ENCODE measurements at places on chromosomes 2 and 18.

DNA sequence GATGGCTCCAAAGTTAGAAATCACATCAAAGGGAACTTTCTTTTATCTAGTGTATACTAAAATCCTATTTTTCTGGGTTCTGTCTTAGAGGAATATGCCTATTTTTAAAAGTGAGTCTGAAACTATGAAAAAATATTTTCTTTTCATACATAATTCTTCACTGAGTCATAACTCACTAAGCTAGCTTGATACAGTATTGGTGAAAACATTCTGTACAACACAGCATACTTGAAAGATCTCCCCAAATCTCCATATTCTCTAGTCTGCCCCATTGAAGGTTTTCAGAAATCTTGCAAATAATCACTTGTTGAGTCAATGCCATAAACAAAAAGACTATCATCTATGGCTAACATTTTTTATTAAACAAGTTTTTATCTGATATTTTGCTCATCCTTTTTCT, 44.5 kb downstream of the COL3A1 start:
- no peak for DNase-seq

DNA sequence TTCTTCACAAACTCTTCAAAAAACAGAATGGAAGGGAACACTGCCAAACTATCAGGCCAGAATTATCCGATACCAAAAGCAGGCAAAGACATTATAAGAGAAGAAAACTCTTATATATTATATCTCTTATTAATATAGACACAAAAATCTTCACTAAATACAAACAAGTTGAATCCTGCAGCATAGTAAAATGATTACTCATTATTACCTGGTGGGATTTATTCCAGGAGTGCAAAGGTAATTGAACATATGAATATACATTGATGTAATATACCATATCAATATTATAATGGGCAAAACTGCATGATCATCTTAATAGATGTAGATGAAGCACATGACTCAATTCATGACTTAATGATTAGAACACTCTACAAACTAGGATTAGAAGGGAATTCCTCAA, 25.1 kb downstream of the ABCB11 start:
- no peak for DNase-seq

DNA sequence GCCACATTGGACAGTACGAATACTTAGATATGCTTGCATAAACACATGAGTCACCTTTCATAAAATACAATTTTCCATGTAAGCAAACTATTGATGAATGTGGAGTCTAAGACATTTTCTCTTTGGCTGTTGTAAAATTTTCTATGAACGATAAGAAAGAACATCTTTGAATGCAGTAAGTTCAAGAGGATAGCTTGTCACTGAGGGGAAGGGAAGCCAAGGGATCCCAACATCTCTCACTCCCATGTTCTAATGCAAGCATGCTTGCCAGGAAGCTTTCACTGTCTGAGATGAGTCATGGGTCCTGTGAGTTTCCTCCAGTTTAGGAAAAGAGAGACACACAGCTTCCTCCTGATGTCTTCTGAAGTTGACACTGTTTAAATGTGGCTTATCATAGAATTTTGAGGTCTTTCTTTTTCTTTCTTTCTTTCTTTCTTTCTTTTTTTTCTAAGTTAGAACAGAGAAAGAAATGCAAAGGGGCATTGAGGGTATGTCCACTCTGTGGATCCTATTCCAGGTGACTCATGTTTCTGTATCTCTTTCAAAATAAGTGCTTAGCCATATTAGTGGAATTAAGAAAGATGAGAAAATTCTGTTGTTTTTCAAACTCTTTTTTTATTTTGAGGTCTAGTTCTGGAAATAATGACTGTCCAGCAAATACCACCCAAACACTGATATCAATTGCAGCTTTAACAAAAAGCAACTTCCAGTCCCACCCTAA, 146.6 kb downstream of the RDH14 start:
- DNase-seq, result no peak

DNA sequence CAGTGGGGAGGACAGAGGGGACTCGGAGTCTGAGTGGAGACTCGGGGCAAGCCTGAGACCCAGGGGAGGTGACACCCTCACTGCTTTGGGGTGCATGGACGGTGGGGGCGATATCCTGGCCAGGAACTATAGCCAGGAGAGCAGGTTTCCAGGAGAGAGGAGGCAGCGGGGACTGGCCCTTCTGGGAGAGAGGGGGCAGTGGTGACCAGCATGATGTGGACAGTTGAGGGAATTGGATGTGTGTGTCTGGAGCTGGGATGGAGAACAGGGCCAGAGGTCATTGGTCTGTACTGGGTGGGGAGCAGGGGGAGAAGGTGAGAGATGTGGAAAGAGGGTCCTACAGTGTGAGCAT, 63.6 kb downstream of the ACKR3 start:
- no peak for DNase-seq

DNA sequence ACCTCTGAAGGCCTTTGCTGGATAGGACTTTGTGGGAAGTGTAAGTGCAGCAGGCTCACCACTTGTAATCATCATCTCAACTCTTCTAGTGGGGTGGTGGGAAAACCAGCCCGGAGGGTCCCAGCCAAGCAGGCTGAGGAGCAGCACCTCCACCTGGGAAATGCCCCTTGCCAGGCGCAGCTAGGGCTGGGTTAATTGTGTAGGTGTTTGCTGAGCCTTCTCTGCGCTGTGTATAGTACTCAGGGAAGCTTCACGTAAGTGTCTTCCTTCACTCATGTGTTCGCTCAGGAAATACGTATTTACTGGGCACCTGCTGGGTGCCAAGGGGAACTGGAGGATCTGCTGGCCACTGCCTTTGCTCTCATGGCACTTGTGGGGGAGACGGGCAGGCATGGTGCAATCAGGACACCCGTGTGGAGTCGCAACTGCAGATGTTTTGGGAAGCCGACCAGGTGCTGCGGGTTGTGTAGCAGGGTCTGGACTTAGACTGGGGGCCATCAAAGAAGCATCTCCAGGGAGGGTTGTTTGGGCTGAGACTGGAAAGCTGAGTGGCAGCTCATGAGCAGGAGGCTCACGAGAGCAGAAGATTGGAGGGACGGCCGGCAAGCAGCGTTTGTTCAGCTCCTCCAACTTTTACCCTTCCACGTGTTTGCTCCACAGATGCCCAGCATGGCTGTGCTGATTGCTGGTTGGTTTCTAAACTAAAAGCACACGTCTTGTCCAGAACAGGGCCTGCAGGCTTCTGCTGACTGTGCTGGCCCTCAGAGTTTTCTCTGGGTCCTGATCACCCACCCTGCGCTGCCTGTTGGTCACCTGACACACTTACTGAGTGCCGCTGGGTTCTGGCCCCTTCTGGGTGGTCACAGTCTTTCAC, 164.6 kb downstream of the LDLRAD4 start:
- no peak for DNase-seq

GRCh38 chr18:34548973-34549294, 161.2 kb upstream of the DTNA start:
- DNase-seq, result no peak

- DNase-seq, result no peak
Measured at GRCh38 chr2:68368654-68369336, 3.7 kb downstream of the PLEK start.
